ENCODE measurements at places on chromosomes 1 and 21. TPM values are rescaled to one million over a fixed set of nuclear protein-coding genes. Genes with fewer than 3 reads are reported as not detected.

DNA sequence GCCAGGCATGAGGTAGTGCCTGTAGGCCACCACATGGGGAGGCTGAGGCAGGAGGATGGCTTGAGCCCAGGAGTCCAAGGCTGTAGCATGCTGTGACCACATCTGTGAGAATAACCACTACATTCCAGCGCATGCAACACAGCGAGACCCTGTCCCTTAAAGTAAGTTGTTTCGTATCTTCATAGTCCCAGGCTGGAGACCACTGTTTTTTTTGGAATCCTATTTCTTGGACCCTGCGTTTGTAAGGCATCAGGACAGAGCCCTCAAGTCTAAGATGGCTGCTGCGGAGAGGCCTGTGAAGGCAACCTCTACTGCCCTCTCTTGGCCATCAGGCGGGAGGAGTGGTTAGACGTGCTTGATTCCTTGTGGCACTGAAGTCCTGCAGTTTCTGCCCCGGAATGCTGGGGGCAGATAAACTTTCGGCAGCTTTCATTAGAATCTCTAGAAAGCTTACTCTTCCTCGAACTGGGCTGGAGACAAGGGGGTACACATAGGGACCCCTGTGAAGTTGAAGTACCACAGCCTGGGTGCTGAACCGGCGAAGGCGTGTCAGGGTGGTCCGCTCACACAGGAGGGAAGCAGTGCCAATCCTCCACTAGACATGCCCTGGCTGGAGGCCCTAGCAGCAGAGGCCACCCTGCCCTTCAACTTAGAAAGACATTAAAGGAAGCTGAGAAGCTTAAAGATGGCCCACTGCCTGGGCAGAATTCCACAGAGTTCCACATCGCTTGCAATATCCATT lies 36.6 kb downstream of the RABIF start:
- H3K27ac ChIP-seq, result no peak overlapping the region
- no peak for DNase-seq
- H3K27me3 ChIP-seq, result no peaks in the 10 kb centered on the region
- H3K4me3 ChIP-seq, result no peak overlapping the region
- H3K4me1 ChIP-seq, result no peaks in the 10 kb centered on the region

DNA sequence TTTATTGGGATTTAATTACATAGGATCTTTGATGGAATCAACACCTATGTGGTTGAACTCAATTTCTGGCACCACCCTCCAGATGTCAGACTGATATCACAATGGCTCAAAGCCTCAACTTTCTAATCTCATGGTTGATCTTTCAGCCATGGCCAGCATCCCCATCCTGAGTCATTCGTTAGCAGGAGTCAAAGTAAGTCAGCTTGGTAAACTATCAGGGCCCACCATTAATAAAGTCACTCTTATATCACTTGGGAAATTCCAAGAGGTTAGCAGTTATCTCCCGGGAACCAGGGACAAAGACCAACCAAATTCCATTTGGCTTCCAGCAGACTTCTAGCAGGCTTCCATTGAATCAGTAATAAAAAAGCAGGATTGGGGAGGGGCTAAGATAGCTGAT lies 50.7 kb upstream of the TNFSF4 start:
- H3K27ac ChIP-seq, result no peak overlapping the region
- no peaks in the 10 kb centered on the region for H3K36me3 ChIP-seq
- H3K4me3 ChIP-seq, result no peak overlapping the region

DNA sequence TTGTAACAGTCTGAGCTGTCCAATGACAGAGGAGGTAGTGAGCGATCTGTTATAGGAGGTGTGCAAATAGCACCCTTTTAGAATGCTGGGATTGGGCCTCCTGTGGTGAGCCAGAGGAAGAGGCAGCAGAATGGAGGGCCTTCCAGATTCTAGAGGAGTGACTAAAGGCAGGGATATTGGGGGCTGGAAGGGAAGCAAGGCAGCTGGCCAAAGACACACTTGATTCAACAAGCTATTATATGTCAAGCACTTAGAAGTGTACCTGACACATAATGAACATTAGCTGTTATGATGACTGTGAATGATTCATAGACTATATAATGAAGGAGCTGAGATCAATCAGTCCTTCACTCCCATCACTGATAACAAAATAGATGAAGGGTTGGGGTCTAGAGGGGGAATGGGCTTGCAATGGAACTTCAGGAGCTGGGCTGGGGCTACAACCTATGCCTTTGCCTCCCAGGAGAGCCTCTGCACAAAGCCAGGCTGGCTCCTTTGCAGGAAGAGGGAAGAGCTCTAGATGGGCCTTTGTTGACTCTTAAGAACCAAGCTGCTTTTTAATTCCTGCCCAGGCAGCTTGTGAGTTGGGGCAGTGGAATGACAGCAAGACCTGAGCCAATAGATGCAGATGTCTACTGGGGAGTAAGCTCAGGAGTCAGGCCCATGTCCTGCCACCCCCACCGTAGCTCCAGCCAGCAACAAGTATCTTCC lies 2.3 kb upstream of the MKNK1 start:
- peaks cover 25% of the 10 kb centered on the region for H3K36me3 ChIP-seq
- H3K4me1 ChIP-seq, result peaks cover 25% of the 10 kb centered on the region
- DNase-seq, result no peak
- no peak overlapping the region for H3K27ac ChIP-seq
- H3K4me3 ChIP-seq, result no peak overlapping the region
- no peaks in the 10 kb centered on the region for H3K27me3 ChIP-seq

- peaks cover 40% of the 10 kb centered on the region for H3K27me3 ChIP-seq
- H3K4me1 ChIP-seq, result peaks cover 6% of the 10 kb centered on the region
- no peak for DNase-seq
- H3K36me3 ChIP-seq, result no peaks in the 10 kb centered on the region
- H3K27ac ChIP-seq, result no peak overlapping the region
Measured at GRCh38 chr1:7069931-7070330, 284.7 kb downstream of the CAMTA1 start.

The DUSP10 gene
- total RNA-seq, result 3.0 TPM

GRCh38 chr1:151763990-151764389 lies 694 bp upstream of the MRPL9 start:
- H3K4me3 ChIP-seq, result peak overlapping the region; percentile 85

DNA sequence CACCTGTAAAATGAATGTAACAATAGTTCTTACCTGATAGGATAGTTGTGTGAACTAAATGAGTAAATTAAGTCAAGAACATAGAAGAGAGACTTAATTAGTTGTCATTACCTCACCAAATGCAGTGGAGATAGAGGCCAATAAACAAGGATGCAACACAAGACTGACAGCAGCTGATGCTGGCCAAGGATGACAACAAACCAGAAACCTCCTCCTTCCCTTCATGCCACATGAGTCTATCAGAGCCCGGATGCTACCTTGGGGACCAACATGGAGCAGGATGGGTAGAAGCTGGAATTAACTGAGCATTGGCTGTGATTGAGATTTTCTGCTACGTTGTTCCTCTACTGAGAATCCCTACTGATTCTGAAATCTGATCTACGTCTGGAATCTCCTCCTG lies 30.3 kb upstream of the USP1 start:
- DNase-seq, result no peak
- no peaks in the 10 kb centered on the region for H3K36me3 ChIP-seq
- no peak overlapping the region for H3K4me3 ChIP-seq
- peaks cover 25% of the 10 kb centered on the region for H3K27me3 ChIP-seq

GRCh38 chr21:39001341-39001740 lies 181.9 kb downstream of the PSMG1 start:
- no peak for DNase-seq
- no peak overlapping the region for H3K27ac ChIP-seq
- H3K4me3 ChIP-seq, result no peak overlapping the region
- H3K36me3 ChIP-seq, result no peaks in the 10 kb centered on the region

DNA sequence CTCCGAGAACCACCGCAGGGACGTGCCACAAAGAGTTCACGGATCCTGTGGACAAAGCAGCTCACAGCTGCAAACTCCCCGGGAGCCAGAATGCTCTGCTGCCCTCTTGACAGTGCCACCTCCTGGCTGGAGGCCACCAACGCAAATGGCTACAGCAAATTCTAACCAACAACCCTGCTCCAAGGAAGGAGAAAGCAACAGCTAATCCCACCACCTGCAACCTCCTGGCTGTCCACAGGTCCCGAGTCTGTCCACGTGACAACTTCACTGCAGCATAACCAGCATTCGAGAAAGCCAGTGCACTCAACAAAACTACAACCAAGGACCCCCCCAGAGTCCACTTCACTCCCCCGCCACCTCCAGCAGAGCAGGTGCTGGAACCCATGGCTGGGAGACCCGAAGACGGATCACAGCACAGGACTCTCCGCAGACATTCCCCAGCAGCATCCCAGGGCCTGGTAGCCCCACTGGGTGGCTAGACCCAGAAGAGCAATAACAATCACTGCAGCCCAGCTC lies 17.3 kb downstream of the POFUT2 start:
- H3K27ac ChIP-seq, result no peak overlapping the region
- no peaks in the 10 kb centered on the region for H3K27me3 ChIP-seq
- DNase-seq, result no peak
- no peaks in the 10 kb centered on the region for H3K4me1 ChIP-seq

DNA sequence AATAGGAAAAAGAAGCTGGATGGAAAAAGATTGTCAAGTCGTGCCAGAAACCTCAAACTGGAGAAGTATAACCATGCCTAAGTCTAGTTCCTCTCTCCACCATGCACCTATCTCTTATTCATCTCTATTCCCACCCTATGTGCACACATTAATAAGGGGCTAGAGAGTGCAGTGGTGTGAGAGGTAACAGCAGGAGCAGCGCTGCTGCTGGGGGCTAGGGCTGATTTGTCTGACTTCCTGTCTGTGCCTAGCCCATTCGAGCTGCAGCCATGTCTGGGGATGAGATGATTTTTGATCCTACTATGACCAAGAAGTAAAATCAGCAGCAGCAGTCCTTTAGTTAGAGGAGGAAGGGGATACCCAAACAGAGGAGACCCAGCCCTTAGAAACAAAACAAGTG lies 43.0 kb downstream of the TRIM33 start:
- H3K27ac ChIP-seq, result peak overlapping the region; percentile 5
- DNase-seq, result no peak
- peaks cover 22% of the 10 kb centered on the region for H3K4me1 ChIP-seq

GRCh38 chr1:22835636-22836319 lies 125.1 kb downstream of the EPHB2 start:
- no peak overlapping the region for H3K4me3 ChIP-seq
- no peak overlapping the region for H3K27ac ChIP-seq

The NCF2 gene
- total RNA-seq, result not detected

DNA sequence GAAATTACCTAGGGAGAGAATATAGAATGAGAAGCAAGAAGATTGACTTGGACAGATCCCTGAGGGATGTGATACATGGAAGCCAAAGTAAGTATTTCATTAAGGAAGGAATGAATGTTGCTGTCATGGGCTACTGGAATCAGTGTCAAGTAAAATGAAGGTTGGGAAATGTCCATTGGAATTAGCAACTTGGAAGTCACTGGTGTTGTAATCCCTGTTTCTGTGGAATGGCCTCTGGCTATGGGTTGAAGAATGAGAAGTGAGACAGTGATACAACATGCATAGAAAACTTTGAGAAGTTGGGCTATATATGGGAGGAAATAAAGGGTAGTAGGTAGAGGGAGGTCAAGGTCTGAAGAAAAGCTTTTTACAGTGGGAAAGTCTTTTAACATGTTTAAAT lies 54.7 kb downstream of the CCDC18 start:
- peaks cover 10% of the 10 kb centered on the region for H3K36me3 ChIP-seq
- DNase-seq, result no peak
- no peaks in the 10 kb centered on the region for H3K4me1 ChIP-seq
- no peak overlapping the region for H3K4me3 ChIP-seq
- H3K27me3 ChIP-seq, result no peaks in the 10 kb centered on the region

DNA sequence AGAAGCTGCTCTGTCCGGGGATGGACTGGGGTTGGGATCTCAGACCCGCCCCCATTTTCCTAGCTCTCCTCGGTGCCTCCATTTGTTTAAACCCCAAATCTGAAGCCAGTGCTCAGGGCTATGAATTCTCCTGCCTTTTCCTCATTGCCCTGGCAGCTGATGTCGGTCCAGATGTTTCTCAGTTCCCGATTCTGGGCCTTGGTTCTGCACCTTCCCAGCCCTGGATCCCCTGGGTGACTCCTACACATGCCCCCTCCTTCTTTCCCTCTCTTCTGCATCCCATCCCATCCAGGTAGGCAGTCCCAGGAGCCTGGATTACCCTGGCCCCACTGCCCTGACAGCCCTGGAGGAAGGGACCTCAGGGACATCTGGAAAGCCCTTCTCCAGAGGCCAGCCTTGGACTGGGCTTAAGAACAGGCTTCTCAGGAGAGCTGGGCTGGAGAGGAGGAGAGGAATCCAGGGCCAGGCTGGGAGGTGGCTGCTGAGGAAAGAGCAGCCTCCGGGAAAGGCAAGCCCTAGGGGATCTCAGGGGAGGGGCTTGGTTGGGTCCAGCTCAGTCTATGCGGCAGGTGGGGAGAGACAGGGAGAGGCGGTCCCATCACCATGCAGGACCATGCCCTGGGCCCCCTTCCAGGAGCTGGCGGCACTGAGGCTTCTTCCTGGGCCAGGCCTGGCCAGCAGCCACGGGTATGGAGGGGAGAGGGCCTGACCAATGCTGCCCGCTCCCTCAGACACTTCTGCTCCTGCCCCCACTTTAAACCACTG lies 6.8 kb upstream of the EPS8L3 start:
- H3K36me3 ChIP-seq, result no peaks in the 10 kb centered on the region
- H3K4me3 ChIP-seq, result no peak overlapping the region
- no peak overlapping the region for H3K27ac ChIP-seq
- H3K27me3 ChIP-seq, result peaks cover under 1% of the 10 kb centered on the region

GRCh38 chr1:2865571-2866421 lies 64.3 kb upstream of the TTC34 start:
- no peaks in the 10 kb centered on the region for H3K4me1 ChIP-seq
- no peak overlapping the region for H3K27ac ChIP-seq
- H3K27me3 ChIP-seq, result no peaks in the 10 kb centered on the region
- DNase-seq, result no peak

The TEX38 gene
- not detected for total RNA-seq

The CHI3L1 gene
- not detected for total RNA-seq

- H3K4me3 ChIP-seq, result no peak overlapping the region
- no peak for DNase-seq
- no peaks in the 10 kb centered on the region for H3K4me1 ChIP-seq
- H3K27ac ChIP-seq, result no peak overlapping the region
Measured at GRCh38 chr1:86137436-86137835, 19.1 kb downstream of the COL24A1 start.

The DAB1 gene
- 0.27 TPM for total RNA-seq

The UBXN10 gene
- not detected for total RNA-seq

DNA sequence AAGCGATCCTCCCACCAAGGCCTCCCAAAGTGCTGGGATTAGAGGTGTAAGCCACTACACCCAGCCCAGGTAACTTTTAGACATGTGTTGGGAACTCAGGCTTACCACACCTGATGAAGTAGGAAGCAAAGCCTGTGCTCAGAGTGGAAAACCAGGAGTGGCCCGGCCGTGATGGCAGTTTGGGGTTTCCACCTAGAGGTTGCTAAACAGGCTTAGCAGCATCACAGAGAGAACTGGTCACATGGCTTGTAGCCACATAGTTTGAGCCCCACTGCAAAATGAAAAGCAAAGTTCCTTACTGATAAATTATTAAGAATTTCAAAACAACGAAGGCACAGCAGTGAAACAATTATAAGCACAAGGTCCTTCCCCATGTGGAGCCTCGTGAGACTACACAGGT lies 142.6 kb upstream of the CXADR start:
- H3K27me3 ChIP-seq, result no peaks in the 10 kb centered on the region
- no peak overlapping the region for H3K27ac ChIP-seq
- H3K4me3 ChIP-seq, result no peak overlapping the region
- H3K4me1 ChIP-seq, result peaks cover 11% of the 10 kb centered on the region
- no peak for DNase-seq

- no peaks in the 10 kb centered on the region for H3K36me3 ChIP-seq
- H3K4me3 ChIP-seq, result no peak overlapping the region
- H3K27ac ChIP-seq, result no peak overlapping the region
- peaks cover under 1% of the 10 kb centered on the region for H3K27me3 ChIP-seq
- no peak for DNase-seq
Measured at GRCh38 chr21:22871692-22872091, 1873.5 kb downstream of the NCAM2 start.
